ENCODE measurements at places on chromosomes 4 and X.

- peak; percentile 34 for DNase-seq
These were observed 12.8 kb downstream of the SCARB2 start for GRCh38 chr4:76200771-76201231.

DNA sequence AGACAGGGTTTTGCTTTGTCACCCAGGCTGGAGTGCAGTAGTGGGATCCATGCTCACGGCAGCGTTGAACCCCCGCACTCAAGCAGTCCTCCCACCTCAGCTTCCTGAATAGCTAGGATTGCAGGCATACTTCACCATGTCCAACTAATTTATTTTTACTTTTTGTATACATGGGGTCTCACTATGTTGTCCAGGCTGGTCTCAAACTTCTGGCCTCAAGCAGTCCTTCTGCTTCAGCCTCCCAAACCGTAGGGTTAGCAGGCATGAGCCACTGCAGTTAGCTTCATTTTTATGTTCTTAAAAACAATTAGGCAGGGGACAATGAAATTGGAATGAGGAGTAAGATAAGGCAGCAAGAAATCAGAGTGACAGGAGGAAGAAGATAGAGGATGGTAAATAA lies 50.5 kb downstream of the RAP1GDS1 start:
- DNase-seq: no peak

GRCh38 chr4:52350926-52351325 lies 299.8 kb downstream of the SPATA18 start:
- DNase-seq: no peak

GRCh38 chrX:155094468-155095061 lies 23.3 kb downstream of the BRCC3 start:
- peak; percentile 19 for DNase-seq

GRCh38 chr4:5066101-5066500 lies 14.8 kb downstream of the STK32B start:
- DNase-seq: peak; percentile 12

DNA sequence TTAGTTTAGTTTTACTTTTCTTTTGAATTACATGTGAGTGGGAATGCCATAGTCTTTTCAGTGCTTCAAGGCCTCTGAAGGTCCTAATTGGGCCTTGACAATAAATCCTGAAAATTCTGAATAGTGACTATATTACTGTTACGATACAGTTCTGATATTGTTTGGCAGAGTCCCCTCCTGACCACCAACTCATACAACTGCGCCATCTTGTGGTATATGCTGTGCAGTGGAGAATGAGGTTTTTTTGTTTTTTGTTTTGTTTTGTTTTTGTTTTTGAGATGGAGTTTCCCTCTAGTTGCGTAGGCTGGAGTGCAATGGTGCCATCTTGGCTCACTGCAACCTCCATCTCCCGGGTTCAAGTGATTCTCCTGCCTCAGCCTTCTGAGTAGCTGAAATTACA lies 56.6 kb upstream of the CHRDL1 start:
- peak; percentile 13 for DNase-seq

- peak; percentile 46 for DNase-seq
These were observed 209.3 kb downstream of the PTTG2 start for GRCh38 chr4:38169524-38169923.

DNA sequence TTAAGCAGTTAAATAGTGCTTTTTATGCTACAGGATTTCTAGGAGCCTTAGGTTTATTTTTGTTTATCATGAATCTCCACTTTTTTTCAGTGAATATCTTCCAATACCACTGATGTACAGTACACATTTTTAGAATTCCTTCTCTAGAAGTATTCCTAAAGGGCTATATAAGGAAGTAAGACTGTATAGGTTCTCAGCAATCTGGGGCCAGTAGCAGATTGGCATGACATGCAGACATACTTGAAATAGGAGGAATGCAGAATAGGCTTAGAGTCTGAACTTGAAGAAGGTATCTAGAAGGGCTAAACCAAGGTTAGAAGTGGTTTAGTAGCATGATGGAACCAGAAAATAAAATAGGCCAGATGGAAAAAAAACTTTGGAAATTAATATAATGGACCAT lies 29.8 kb downstream of the HEPH start:
- no peak for DNase-seq

DNA sequence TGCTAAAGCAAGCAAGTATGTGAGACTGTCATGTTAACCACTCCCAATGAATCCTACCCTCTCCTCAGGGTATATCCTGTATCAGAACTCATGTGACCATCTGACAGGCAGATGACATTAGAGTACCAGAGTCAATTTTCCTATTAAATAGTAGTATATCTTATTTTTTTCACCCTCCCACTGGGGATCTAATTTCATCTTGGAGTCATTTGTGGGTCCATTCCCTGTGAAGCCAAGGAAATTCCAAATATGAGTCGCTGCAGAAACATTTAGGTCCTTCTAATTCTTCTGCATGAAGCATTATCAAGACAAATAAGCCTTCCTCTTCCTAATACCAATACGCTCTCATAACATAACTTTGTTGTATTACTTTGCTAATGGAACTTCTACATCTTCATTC lies 52.2 kb upstream of the BLTP1 start:
- DNase-seq: no peak

DNA sequence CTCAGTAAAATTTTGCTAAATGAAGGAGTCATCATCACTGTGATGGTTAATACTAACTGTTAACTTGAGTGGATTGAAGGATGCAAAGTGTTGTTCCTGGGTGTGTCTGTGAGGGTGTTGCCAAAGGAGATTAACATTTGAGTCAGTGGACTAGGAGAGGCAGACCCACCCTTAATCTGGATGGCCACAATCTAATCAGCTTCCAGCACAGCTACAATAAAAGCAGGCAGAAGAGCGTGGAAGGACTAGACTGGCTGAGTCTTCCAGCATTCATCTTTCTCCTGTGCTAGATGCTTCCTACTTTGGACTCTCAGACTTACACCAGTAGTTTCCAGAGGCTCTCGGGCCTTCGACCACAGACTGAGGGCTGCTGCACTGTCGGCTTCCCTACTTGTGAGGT lies 21.3 kb upstream of the WDR44 start:
- DNase-seq: no peak

- peak; percentile 84 for DNase-seq
These were observed 34.0 kb downstream of the ETDB start for GRCh38 chrX:135086197-135086854.

- DNase-seq: peak; percentile 51
These were observed 5.5 kb upstream of the WFS1 start for GRCh38 chr4:6264225-6264540.

GRCh38 chrX:112646651-112647050 lies 33.1 kb downstream of the LHFPL1 start:
- no peak for DNase-seq

GRCh38 chrX:153875391-153876111 lies 10.4 kb downstream of the L1CAM start:
- DNase-seq: peak; percentile 72

- DNase-seq: no peak
These were observed 32.7 kb upstream of the NKRF start for GRCh38 chrX:119638725-119639471.

DNA sequence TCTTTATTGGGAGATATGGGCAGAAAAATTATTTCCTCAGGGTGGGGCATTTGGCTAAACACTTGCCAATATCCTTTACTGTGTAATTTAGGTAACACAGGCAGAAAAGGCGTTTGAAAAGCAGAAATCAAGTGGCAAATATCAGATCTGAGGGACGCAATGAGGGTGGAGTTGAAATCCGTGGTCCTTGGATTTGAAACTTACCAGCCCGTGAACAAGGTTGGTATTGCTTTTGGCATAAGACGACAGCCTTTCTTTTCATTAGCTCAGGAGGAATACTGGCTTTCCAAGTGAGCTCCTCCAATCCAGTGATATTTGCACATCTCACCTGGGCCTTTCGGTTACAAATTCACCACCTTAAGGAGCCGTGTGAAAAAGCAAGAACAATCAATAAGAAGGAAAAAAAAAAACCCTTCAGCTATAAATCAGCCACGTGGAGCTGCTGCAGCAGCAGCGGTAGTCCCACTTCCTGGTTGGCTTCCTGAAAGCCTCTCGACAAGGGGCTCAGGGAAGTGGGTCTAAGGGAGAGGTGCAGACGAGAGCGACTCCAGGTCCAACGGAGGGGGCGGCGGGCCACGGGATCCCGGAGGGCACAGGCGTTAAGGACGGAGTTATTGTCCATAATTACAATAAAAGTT lies 734 bp upstream of the GALNT7 start:
- DNase-seq: peak; percentile 81

GRCh38 chrX:122565952-122566351 lies 618.1 kb upstream of the GRIA3 start:
- peak; percentile 26 for DNase-seq

- peak; percentile 7 for DNase-seq
These were observed 194.6 kb upstream of the C1QTNF7 start for GRCh38 chr4:15233264-15233597.

- no peak for DNase-seq
These were observed 287.5 kb downstream of the ACTRT1 start for GRCh38 chrX:127764674-127765073.

GRCh38 chrX:114097427-114097826 lies 486.5 kb upstream of the HTR2C start:
- DNase-seq: peak; percentile 46

DNA sequence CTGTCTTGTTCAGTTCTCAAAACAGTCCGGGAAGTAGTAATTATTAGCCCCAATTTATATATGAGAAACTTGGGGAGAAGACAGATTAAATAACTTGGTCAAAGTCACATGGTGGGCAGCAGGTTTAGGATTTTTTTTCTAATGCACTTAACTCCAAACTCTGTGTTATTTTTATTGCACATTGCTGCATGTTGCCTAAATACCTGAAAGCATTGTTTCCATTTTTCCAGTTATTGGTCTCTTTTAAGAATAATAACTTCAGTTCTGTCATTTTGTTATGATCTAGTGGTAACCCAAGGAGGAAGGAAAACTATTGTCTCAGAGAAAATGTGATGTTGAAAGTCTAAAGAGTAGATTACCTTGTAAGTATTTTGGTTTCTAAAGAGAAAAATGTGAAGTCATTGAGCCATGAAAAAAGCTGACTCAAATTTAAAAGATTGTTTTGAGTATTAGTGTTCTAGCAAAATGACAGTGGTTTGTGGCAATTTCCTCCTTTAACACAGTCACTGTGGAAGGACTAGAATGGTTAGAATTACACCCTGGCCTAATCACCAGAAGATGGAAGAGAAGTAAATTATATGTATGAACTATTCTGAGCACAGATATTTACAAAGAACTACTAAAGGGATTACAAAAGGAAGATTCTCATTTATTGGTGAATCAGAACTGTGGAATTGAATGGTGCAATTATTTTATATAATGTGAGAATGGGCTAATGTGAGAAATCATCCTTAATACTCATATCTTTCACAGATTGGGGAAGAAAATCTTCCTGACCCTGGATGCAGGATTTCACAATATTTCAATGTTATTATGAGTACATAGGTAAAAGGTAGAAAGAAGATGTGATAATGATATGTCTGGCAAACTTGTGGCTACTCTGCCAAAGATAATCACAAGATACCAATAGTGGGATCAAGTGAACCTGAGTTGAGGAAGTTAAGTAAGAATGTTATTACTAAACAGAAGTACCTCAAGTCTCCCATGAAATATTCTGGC lies 21.7 kb upstream of the CXCL8 start:
- DNase-seq: no peak

DNA sequence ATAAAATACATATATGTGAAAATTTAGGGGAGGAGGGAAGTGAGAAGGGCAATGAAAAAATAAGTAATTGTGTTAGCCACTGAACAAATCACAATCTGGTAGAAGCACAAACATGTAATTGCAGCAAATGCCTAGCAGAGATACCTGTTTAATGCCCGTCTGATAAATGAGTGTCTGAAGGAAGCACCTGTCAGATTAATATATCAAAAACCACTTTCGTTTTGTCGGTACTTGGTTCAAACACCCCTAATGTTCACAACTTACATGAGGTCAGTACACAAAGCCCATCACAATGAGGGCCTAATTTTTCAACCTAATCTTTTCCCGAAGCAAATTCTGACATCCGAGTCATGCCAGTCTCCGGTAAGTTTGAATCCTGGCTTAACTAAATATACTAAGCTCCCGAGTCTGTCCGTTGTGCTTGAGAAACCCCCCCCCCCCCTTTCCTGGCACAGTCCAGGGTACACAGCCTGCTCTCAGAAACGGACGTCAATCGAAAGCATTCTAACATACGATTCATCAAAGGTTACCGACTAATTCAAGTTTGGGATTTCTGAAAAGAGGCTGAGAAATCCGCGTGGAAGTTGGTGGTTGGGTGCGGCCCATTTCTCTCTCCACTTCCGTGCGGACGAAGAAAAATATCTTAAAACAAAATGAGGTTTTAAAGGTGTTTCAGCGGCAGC lies 758 bp downstream of the SDAD1 start:
- DNase-seq: no peak

DNA sequence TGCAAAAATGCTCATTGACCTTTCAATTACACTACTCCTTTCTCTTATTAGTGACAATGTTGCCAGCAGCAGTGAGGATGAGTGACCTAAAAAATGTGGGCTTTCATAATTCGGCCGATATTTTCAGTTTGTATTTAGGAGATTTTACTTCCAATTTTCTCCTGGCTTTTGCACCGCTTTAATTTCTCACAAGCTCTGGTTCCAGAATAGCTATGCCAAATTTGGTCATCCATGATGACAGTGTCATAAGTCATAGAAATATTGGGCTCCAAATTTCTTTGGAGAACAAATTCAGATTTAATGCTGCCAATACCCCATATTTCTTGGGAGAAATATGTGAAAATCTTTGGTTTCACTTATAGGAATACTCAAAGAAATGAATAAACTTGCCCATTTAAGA lies 187.7 kb upstream of the HCCS start:
- no peak for DNase-seq
